Left renal cortex interstitium (tissue), 4 donors: ENCODE measurements at places on chromosomes 6 and 20.
A peak's percentile ranks its signal among the peaks of the same experiment; 100 is the strongest.

DNA sequence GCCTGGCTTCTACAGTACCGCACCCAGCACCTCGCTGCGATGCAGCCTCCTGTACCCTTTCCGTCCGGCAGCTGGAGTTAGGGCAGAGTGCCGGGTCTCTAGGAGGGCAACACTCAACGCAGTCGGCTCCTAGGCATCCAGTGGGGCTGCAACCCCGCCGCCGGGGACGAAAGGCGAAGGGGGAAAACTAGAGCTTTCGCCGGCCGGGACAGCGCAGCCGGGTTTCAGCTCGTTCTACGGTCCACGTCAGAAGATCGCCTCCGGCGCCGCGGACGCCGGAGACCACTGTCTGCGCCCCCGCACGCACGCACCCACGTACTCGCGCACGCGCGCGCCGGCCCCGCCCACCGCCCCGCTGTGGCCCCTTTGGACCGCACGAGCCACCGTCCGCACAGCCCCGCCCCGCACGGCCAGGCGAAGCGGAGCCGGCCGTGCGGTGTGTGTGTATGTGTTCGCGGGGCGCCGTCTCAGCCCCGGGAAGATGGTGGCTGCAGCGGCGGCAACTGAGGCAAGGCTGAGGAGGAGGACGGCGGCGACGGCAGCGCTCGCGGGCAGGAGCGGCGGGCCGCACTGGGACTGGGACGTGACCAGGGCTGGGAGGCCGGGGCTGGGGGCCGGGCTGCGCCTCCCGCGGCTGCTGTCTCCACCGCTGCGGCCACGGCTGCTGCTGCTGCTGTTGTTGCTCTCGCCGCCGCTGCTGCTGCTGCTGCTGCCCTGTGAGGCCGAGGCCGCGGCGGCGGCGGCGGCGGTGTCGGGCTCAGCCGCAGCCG, at the start of gene ATRN:
TSS of gene ATRN (plus strand) at position 392 of the 770 bp plus-strand sequence. CDS start at position 482, 90 bp downstream.
- DNase-seq: peak; percentile 80

GRCh38 chr20:53831812-53832211, 238.2 kb upstream of the ZNF217 start:
- no peak for DNase-seq

DNA sequence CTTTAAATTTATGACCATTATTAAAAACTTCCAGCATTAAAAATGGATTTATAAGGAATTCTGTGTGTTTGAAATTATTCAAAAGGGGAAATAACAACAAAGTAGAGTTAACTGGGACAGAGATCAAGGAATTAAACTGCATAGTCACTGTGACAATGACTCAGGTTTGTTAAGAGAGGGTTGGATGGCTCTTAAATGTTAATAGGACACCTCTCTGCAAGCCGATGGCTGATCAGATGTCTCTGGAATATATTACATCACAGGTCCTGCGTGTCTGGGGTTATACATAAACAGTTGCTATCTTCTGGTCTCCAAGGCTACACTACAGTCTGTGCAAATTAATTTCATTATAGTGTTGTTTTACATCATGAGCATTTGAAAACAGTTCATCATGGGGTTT, 574.3 kb downstream of the COL12A1 start:
- no peak for DNase-seq

DNA sequence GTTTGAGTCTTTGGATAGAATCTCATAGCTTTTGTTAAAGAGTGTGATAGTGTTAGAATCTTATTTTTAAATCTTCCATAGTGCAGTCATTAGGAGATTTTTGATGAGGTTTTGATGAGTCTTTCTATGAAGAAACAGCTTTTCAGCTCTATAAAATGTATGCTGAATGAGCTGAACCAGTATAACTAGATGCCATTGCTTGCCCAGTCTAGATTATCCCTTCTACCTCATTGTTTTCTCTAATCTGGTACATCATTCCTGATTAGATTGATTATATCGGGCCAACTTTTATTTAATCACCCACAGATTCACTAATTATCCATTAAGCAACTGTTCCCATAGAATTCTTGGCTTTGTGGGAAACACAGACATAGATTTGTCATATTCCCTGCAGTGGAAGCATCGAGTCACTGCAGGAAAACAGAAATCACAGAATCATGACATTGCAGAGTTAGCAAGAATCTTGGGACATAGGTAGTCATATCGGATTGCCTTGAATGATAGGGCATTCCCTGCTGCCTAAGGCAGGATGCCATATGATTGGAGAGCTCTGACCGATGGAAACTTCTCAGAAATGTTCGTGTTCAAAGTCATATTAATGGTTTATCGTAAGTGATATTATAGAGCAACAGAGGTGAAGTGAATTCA, 882.7 kb upstream of the FLRT3 start:
- DNase-seq: no peak

GRCh38 chr6:4258733-4259132, 123.4 kb upstream of the ECI2 start:
- no peak for DNase-seq

GRCh38 chr6:29465801-29466200, 8.8 kb downstream of the OR2H1 start:
- no peak for DNase-seq

- no peak for DNase-seq
Observed at GRCh38 chr20:38414769-38415450, 20.2 kb downstream of the SNHG17 start.

DNA sequence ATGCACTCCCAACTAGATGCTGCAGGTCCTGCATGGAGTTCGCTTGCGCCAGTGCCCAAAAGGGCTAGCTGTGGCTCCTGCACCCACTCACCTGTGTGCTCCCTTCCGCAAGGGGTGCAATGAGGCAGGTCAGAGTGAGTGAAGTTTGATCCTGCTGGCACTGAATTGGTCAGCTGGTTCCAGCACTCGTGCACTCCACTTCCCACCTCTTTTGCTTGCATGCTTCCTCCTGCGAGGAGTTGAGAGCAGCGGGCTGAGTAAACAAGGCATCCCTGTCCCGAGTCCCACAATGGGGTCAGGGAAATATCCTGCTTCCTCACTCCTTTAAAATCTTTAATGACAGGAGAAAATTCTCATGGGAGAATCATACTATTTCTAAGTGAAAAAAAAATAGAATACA, 86.2 kb downstream of the LCA5 start:
- DNase-seq: no peak

DNA sequence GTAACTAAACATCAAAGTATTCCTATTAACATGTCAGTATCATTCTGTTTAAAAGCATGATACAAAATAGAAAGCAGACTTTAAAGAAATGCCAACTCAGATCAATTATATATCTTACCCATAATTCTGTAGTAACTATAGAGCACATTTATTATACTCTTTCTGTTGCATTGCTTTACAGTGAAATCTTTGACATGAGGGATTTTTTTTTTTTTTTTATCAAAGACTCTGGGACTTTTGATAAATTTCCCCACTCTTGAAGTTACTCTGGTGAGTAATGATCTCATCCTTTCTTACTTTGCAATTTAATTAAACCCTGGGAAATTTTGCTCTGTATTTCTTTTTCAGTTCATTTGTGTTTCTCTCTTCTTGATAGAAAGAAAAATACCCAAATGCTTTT, 17.4 kb downstream of the ADGRF4 start:
- no peak for DNase-seq

DNA sequence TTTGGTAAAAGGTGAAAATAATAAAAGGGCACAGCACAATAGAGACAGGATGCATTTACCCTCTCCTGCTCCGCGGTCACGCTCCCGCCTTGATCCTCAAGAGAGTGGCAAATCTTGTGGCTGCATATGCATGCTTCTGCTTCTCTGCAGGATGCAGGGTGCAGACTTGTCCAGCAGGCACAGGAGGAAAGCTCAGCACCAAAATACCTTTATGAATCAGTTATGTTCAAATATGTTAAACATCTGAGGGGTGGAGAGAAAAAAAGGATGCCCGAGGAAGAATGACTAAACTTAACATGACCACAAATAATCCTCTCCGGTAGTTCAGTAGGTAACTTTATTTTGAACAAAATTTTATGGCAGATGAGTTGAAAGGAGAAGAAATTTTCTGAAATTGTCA, 366.1 kb upstream of the SOX4 start:
- DNase-seq: no peak

- DNase-seq: no peak
Observed at GRCh38 chr6:107547451-107547840, 57.5 kb downstream of the SOBP start.

DNA sequence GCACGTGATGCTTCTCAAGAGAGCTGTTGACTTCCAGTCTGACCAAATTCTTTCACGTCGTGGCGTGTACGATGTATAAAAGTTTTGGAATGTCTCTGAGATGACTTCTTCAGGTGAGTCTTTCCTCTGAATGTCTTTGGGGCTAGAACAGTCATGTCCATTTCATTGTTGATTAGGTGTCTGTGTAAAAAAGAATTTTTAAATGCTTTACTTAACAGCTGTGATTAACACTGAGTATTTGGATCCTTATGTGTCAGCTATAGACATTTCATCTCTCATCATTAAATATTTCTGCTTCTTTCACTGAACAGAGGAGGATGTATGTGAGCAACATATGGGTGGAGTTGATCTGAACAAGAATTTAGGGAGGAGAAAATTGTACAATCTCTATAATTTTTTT, 29.3 kb upstream of the KIF13A start:
- DNase-seq: no peak

DNA sequence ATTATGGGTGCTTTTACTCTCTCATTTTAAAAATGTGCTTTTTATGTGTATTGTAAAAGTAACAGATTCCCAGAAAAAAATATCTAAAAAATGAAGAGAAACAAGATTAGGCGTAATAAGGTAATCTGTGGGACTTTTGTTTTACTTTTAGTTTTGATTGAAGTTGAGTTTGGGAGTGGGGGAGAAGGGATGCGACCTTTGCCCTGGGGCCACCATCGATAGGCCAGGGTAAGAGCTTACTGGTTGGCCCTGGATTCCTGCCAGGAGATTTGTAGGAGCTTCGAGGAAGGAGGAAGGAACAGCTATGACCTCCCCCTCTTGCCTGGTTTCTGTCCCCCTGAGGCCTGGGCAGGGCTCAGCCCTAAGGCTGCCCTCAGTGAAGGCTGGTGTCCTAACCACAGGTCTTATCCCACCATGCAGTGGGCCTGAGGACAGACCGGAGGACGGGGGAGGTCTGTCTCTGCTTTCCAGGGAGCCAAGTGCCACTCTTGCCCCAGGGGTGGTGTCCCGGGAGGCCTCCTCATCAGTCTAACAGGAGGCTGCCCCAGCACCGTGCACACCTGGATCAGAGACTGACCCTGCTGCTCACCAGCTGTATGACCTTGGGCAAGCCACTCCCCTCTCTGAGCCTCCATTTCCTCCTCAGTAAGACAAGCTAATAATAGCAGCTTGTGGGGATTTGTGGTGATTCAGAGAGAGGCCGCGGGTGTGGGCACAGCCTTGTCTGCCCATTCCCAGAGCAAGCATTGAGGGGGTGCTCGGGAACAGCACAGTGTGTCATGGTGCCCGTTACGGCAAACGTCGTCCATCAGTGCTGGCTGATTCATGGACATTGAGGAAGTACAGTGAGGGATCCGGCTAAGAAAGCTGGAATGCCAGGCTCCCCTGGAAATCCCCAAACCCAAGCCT, 21.2 kb downstream of the TGM2 start:
- DNase-seq: no peak

- DNase-seq: no peak
Observed at GRCh38 chr6:160789263-160790027, 87.4 kb downstream of the PLG start.

DNA sequence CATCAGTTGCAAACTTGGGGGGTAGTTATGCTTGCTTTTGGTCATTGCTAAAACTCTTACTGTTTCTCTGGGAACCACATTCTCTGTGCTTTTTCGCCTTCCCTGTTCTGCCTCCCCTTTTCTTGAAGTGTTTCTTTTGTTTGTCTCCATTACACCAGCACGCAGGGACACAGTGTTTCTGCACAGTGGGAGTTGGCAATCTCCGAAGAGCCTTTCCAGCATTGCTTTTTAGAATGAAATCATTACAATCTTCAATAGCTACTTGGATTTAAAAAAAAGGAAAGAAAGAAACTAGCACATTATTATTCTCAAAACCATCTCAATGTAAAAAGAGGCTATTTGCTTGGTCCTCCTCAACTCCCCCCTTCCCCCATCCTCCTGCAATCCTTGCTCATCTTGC, 536.7 kb upstream of the MMS22L start:
- DNase-seq: no peak

GRCh38 chr6:52595796-52596130, 18.9 kb upstream of the TRAM2 start:
- no peak for DNase-seq

GRCh38 chr6:13725052-13725451, 13.4 kb upstream of the RANBP9 start:
- no peak for DNase-seq

DNA sequence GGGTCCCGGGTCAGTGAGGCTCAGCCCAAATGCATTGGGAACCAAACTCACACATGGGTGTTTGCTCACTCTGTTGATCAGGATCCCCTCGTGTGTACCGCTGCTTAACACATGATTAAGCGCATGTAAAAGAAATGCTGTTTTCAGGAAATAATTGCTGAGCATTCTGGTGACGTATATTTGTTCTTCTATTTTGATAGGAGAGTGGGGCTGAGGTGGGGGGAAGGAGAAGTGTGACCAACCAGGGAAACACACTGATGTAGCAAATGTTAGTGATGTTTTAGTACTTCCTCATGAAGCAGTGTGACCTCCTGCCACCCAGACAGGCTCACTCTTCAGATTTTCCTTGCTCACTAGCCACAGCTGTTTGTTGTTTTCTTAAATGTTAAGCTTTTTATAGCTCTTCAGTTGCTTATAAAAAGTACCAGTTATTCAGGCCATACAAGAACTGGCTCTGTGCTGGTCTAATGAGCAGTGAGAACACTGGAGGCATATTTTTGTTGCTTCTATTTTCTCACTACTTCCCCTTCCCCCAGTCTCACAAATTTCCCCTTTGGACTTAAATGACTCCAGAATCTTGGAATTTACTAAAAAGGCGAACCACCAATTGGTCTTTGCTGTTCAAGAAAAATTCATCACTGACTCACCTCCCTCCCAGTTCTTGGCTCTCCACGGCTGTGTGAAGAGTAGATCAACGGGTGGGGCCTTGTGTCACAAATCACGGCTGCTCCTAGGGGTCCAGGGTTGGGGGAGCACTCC, 79.2 kb upstream of the BACH2 start:
- DNase-seq: peak; percentile 52

- peak; percentile 20 for DNase-seq
Observed at GRCh38 chr6:143283887-143284645, 166.4 kb downstream of the ADAT2 start.

DNA sequence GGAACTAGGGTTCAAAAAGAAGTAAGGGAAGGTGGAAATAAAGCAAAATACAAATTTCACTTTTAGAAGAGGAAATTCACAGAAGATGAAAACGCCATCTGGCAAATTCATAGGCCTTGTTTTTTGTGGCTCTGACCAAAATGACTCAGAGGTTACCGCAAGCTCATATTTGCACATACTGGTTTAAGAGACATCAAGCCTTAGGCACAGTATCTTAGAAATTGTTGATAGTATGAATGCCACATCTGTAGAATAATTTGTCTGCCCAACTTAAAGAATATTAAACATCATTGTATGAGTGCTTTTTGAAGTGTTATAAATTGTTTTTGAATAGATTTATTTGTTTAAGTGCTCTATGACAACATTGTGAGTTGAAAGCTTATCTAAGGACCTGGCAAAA, 10.6 kb downstream of the TAAR1 start:
- DNase-seq: no peak

DNA sequence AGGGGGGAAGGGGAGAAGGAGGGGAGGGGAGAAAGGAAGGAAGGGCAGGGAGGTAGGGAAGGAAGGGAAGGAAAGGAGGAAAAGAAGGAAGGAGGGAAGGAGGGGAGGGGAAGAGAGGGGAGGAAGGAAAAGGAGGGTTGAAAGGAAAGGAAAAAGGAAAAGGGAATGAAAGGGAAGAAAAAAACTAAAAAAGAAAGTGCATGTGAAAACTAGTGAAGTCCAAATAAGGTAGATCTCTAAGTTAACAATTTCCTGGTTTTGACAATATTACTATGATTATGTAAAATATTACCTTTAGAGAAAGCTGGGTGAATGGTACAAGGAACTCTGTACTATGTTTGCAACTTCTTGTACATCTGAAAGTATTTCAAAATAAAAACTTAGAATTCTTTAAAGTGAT, 132.4 kb downstream of the PTPRT start:
- no peak for DNase-seq
